CD4-positive, alpha-beta T cell treated with Interleukin-4 for 4 hours (primary cell): ENCODE measurements at places on chromosomes 3 and 15.
A peak's percentile ranks its signal among the peaks of the same experiment; 100 is the strongest.

DNA sequence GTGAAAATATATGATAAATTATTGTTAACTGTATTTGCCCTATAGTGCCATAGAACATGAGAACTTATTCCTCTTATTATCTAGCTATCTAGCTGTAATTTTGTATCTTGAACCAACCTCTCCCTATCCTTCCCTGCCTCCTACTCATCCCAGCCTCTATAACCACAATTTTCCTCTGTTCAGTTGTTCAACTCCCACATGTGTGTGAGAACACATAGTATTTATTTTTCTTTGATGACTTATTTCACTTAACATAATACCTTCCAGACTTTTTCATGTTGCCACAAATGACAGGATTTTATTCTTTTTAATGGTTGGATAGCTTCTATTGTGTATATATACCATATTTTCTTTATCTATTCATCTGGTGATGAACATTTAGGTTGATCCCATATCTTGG is 85.4 kb upstream of the SUCLG2 start:
- no peak for DNase-seq

DNA sequence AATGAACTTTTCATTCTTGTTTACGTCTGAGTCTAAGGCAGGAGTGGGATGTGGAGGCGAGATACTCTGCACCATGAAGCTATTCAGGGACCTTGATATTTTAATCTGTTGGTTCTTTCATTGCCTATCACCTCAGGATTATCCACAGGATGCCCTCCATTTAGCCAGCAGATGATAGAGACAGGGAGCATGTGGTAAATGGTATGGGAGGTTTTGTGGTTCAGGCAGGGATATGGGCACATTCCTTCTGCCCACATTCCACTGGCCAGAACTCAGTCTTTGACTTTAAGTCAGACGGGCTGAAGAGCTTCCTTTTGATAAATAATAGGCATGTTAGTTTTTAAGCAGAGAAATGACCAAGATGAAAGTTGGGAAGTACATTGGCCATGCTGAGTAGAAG is 548.0 kb upstream of the CCDC54 start:
- no peak for DNase-seq

DNA sequence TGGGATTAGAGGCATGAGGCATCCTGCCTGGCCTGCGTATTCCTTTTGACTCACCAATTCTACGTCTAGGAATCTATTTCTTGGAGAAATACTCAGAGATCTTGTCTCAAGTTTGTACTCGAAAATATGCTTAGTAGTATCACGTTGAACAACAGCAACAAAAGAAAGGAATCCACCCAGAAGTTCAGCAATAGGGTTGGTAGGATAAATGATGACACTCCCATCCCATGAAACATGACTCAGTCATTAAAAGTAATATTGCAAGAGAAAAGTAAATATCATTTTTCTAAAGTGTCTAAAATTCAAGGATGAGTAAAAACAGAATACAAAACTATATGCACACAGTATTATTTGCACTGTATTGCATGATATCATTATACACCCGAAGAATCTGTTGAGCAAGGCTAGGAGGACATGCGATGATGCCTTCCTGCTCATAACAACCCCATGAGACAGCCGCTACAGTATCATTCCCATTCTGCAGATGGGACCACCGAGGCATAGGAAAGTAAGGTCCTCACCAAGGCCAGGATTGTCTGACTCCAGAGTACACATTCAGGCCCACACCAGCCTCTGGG is 61.5 kb downstream of the SLC6A1 start:
- DNase-seq = no peak

DNA sequence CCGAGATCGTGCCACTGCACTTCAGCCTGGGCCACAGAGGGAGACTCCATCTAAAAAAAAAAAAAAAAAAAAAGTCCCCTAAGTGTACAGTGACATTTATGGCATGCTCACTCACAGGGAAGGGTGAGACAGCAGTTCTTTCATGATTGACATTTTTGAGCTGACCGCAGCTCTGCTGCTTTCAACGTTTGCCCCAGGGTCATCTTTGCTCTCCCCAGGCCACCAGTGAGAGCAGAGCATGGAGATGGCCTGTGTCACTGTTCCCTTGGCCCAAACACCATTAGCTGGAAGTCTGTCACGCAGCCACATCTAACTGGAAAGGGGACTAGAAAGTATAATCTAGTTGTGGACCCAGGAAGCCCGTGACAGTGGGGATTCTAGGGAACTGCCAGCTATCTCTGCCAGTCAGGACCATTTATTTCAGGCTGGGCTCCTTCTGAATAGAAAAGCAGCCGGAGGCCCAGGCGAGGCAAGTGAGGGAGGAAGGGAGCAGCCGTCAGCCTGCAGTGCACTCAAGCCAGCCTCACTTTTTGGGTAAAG is 193.4 kb upstream of the HES1 start:
- DNase-seq = no peak

DNA sequence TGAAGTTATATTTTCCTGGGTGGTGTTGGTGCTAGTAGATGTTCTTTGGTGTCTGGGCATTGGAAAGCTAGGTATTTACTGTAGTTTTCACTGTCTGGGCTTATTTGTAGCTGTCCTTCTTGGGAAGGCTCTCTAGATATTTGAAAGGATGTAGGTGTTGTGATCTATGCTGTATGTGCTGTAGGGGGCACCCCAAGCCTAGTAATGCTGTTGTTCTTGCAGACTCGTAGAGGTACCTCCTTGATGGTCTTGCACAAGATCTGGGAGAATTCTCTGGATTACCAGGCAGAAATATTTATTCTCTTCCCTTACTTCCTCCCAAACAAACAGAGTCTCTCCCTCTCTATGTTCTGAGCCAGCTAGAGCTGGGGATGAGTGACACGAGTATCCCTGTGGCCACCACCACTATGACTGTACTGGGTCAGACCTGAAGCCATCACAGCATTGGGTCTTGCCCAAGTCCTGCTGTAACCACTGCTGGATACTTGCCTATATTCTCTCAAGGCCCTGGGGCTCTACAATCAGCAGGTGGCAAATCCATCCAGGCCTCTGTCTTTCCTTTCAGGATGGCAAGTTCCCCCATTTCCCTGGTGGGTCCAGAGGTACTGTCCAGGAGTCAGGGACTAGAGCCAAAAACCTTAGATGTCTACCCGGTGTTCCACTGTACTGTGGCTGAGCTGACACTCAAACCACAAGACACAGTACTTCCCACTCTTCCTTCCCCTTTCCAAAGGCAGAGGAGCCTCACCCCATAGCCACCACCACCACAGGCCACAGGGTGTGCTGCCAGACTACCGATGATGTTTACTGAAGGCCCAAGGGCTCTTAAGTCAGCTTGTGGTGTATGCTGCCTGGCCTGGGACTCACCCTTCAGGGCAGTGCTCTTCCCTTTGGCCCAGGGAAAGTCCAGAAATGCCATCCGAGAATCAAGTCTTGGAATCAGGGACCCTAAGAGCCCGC is 195.2 kb upstream of the DPPA4 start:
- DNase-seq = peak; percentile 46

DNA sequence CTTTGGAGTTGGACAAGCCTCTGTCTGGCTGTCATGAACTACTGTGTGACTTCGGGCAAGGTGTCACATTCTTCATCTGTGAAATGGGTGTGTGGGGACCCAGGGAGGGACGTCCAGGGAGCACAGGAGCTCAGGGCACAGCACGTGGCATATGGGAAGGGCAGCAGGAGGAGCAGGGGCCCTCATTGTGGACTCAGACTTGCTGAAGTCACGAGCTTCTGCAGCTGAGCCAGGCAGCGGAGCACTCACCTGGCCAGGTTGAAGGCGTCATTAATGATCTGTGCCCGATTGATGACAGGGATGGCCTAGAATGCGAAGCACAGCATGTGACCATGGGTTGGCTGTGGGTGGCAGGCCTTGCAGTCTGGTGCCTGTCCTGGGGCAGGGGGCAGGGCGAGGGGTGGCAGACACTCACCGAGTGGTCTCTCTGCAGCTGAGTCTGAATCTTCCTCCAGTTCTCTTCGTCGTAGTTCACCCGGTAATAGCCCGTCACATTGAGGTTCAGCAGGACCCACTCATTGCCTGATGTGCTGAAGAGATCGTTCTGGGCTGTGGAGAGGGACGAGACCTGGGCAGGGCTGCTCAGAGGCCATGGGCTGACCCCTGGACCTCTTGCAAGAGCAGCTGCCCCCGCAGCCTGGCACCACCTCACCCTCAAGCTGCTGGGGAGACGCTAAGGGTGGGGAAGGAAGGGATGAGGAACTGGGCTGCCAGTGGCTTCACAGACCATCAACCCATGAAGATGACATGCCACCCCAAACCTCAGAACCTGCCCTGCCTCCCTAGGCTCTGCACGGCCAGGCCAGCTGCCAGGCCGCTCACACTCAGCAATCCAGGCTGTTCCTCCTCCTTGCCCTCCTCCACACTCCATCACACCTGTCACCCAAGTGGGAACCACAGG is 15.4 kb downstream of the ANPEP start:
- DNase-seq = no peak

DNA sequence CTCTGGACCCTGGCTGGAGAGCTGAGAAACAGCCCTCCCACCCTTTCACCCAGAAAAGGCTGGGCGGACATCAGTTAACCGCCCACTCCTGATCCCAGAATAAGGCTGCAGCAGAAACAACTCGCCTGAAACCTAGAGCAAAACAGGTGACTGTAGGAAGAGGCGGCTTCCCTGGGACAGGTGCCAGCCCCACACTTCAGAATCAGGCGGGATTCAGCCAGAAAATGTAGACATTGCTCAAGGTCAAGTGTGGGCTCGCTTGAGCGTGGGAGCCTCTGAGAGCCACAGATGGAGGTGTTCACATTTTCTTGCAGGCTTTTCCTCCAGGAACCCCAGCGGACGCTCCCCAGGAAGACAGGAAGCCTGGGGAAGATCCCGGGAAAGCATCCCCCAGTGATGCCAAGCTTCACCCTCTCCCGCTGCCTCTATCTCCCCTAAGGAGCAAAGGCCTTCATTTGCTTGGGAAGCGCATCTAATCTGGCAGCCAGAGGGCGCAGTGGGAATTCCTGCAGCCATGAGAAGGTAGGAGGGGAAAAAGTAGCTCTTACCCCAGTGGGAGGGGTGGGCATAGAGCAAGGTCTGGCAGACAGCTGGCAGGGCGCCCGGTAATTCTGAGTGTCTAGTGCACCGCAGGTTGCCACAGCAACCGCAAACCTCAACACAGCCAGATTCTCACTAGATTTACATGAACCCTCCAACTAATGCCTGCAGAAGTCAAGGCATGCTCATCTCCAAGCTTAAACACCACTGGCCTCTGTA is 77.7 kb downstream of the OCA2 start:
- DNase-seq = no peak

- DNase-seq = no peak
Measured at GRCh38 chr3:117706756-117707155, 997.2 kb downstream of the TUSC7 start.

DNA sequence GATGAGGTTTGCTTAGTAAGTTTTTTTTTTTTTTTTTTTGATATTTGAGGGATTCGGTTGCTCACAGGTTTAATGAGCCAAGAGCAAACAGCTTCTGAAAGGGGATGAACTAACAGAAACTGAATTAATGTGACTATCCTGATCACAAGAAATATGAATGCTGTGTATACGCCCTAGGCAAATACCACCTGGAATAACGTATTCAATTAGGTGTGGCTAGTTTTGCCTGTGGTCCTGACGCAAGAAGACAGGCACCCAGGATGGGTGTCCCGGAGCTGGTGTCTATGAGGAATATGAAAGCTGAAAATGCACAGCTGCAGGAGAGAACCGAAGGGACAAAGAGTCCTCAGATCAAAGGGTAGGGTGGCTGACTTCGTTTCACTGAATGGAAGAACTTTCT is 14.6 kb downstream of the LSG1 start:
- DNase-seq = no peak
